GM12865 (cell line): ENCODE measurements at places on chromosomes 16 and 17.

GRCh38 chr16:49834531-49835151, 21.3 kb downstream of the ZNF423 start:
- DNase-seq = no peak

- DNase-seq = no peak
Measured at GRCh38 chr16:28011971-28012445, 51.5 kb downstream of the GSG1L start.

DNA sequence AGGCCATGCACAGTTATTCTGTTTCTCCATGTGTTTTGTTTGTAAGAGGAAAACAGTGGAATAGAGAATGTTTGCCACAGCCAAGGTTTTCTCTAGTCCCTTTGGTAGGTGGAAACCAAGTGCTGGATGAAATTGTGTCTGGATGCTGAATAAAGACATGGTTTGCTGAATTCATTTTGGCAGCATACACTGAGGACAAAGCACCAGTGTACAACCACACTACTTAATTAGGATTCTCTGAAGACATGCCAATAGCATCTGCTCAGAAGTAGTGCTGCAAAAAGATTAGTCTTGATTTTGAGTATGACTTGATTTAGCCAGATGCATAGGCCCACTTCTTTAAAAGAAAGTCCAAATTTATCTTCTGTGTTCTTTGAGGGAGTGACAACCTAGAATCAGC, 230.5 kb upstream of the CACNG5 start:
- no peak for DNase-seq

- DNase-seq = no peak
Measured at GRCh38 chr16:21283521-21284289, 5.6 kb upstream of the CRYM start.

DNA sequence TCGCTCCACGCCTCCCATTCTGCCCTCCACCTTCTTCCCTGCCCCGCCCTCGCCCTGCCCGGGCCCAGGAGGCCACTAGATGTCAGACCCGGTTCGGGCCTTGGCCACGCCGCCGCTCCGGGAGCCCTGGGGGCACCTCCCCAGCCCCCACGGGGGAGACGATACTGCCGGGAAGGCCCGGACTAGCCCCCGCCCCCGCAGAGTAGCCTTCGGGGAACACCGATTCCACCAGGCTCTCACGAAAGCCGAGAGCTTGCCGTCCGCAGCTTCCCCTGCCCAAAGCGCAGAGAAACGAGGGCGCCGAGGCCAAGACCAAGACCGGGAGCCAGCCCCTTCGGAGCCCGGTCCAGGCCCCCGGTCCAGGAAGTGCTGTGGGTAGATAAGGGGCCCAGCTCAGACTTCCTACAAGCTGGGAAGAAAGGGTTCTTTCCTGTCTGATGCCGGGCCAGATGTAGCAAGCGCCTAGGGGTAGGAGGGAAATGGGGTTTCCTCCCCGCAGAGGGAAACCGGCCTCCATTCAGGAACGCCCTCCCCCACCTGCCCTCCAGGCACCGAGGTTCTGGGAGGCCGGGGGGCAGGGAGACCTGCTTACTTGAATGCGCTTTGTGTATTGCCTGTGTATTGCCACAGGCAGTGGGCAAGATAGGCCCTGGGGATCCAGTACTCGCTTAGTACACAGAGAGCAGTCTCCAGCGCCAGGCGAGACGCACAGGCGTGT, 806 bp upstream of the CYB561 start:
- DNase-seq = peak; percentile 71

- DNase-seq = no peak
Measured at GRCh38 chr16:47204736-47205504, 61.2 kb upstream of the NETO2 start.

- no peak for DNase-seq
Measured at GRCh38 chr16:61684541-61684940, 351.7 kb downstream of the CDH8 start.

DNA sequence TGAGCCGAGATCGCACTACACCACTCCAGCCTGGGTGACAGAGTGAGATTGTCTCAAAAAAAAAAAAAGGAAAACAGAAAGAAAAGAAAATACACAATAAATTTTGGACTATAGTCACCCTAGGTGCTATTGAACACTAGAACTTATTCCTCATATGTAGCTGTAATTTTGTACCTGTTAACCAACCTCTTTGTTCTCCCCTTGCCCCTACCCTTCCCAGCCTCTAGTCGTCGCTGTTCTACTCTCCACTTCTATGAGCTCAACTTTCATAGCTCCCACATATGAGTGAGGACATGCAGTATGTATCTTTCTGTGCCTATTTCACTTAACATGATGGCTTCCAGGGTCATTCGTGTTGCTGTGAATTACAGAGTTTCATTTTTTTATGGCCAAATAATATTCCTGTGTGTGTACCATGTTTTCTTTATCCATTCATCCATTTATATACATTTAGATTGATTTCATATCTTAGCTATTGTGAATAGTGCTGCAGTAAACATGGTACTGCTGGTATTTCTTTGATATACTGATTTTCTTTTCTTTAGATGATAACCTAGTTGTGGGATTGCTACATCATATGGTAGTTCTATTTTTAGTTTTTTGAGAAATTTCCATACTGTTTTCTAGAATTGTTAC, 28.3 kb downstream of the VPS35L start:
- peak; percentile 56 for DNase-seq

DNA sequence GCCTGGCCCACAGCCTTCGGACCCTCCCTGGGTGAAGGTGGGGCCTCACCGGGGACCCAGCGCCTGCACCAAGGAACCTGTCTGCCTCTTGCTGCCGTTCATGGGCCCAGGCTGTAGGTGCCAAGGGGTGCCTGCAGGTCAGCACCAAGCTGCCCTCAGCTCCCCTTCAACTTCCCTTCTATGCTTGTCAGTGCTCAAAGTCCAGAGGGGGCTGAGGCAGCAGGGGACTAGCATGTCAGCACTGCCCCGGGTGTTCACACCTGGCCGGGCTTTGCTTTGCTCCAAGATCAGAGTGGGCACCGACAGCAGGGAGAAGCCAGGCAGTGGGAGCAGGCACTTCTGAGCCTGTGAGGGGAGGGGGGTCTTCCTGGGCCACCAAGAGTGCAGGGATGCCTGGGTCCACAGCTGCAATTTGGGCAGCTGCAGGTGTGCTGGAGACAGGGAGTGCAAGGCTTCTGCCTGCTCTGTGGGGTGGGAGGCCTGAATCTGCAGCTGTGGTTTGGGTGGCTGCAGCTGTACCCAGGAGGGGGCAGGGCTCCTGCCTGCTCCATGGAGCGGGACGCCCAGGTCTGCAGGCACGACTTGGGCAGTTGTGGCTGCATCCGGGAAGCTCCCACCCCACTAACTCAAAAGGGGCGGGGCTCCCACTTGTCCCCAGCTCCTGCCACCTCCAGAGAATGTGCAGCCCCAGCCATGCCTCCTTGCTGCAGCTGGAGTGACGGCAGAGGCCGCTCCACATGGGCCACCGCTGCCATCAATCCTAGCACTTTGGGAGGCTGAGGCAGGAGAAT, 27.6 kb upstream of the PRM1 start:
- peak; percentile 91 for DNase-seq

GRCh38 chr16:57622361-57623250, 5.8 kb upstream of the ADGRG1 start:
- no peak for DNase-seq

GRCh38 chr16:49453021-49453420, 79.4 kb downstream of the C16orf78 start:
- DNase-seq = no peak

DNA sequence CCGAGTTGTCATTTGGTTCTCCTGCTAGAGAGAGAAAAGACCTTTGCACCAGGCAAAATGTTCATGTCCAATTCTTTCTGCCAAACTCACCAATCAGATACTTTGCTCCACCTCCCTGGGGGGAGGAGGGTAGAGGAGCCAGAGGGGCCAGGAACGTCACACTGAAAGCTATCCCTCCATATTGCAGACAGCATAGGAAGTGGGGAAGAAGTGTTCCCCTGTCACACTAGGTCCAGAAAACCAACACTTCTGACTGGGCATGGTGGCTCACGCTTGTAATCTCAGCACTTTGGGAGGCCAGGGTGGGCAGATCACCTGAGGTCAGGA, 9.5 kb downstream of the HSD17B2 start:
- no peak for DNase-seq

- no peak for DNase-seq
Measured at GRCh38 chr16:30602616-30603277, 7.4 kb downstream of the ZNF689 start.

GRCh38 chr16:4729876-4730275, 4.2 kb downstream of the ANKS3 start:
- DNase-seq = no peak

DNA sequence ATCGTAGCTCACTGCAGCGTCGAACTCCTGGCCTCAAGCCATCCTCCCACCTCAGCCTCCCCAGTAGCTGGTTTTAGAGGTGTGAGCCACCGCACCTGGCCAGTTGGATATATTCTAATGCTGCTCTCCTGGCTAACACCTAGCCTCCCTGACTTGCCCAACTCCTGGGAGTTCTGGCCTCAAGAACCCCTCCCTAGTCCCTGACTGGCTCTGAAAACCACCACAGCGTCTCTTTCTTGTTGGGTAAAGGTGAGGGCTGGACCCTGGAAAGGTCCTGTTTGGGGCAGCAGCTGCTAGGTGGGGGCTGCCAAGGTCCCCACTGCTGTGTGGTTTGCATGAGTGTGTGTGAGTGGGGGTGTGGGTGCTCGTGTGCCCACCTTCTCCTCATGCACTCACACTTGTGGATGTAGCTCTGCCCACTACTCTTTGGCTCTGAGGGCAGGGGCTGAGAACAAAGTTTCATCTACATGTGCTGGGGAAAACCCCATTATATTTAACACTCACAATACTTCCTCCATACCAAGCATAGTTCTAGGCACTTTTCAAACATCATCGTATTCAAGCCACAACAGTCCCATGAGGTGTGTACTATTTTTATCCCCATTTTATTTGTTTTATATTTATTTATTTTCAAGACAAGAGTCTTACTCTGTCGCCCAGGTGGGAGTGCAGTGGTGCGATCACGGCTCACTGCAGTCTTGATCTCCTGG, 7.1 kb upstream of the SPNS3 start:
- DNase-seq = no peak

DNA sequence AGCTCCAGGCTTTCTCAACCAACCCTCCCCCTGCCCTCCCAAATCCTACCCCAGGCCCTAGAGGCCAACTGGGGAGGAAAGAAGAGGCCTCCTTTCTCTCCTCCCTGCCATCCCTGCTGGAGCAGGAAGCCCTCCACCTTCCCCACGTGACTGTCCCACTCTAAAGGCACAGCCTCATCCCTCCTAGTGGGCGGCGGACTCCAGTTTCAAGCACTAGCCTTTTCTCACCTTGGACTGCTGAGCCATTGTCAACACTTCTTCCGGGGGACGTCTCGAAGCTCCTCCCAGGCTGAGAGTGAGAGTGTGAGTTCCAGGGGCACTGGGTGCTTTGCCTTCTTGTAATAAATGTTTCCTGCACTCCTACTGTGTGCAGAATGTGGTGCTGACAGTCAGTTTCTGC, 21.4 kb upstream of the IRX6 start:
- DNase-seq = no peak

DNA sequence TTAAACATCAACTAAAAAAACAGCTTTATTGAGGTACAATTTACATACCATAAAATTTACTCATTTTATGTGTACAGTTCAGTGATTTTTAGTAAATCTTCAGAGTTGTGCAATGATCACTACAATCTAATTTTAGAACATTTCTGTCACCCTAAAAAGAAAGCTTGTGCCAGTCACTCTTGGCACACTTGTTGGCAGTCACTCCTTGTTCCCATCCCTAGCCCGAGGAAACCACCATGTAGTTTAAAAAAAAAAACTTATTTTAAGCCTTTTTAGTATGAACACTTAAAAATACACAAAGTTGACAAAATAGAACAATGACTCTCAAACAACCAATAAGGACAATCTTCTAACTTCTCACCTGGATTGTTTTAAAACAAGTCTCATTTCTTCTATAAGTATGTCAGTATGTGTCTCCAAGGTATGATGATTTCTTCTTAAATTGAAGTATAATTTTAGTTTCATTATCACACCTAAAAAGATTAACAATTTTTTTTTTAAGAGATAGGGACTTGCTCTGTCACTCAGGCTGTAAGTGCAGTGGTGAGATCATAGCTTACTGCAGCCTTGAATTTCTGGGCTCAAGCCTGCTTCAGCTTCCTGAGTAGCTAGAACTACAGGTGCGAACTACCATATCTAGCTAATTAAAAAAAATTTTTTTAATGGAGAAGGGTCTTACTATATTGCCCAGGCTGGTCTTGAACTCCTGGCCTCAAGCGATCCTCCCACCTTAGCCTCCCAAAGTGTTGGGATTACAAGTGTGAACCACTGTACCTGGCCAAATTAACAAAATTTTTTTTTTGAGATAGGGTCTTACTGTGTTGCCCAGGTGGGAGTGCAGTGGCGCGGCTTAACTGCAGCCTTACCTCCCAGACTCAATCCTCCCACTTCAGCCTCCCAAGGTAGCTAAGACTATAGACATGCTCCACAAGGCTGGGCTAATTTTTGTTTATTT, 53.2 kb downstream of the PPM1E start:
- DNase-seq = no peak

- peak; percentile 98 for DNase-seq
Measured at GRCh38 chr17:44326861-44327444, 2.3 kb upstream of the SLC25A39 start.

DNA sequence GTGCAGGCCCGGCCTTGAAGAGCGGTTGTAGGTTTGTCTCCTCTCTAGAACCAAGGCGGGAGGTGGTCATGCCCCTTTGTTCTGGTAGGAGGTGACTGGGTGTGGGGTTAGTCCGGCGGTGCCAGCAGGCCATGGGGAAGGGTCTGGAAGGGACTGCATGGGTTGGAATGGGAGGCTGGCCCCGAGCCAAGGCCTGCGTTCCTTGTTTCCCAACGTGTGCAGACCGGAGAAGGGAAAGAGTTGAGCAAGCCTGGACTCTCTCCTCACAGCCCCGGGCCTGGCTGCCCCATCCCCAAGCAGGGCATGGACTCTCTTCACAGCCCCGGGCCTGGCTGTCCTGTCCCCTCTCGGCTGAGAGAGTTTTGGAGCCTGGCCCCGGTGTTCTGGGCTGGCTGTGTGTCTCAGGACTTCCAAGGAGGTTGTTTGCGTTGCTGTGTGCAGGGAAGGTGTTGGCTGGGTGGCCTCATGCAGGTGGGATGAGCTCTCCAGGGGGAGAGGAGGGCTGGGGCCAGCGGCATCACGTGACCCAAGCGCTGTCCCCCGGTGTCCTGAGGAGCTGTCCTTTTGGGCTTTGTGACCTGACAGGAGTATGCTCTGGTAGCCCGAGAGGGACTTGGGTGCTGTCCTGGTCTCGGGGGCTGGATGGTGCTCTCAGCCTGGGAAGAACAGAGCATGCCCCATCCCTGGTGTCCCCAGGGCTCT, 2.6 kb downstream of the CACNA1H start:
- no peak for DNase-seq

DNA sequence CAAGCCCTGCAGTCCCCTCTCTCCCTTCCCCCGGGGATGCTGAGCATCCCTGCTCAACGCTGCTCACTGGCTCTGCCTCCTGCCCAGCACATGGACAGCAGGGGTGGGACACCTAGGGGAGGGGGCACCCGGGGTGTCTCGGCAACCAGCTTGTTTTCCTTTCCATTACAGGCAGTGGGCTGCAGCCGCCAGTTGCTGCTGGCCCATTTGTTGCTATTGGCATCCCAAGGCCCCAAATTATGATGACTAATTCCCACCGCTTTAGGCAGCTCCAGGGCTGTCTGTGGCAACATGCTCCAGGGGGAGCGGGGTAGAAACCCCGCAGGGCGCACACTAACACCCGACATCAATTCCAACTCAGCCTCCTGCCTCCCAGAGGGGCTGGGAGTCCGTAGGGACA, 4.9 kb downstream of the SDK2 start:
- DNase-seq = no peak
